Adrenal gland (tissue), 19 donors: ENCODE measurements at places on chromosomes 1 and 21. TPM values are rescaled to one million over a fixed set of nuclear protein-coding genes. Genes with fewer than 3 reads are reported as not detected.

Gene FAF1
- 53.9 TPM for total RNA-seq

DNA sequence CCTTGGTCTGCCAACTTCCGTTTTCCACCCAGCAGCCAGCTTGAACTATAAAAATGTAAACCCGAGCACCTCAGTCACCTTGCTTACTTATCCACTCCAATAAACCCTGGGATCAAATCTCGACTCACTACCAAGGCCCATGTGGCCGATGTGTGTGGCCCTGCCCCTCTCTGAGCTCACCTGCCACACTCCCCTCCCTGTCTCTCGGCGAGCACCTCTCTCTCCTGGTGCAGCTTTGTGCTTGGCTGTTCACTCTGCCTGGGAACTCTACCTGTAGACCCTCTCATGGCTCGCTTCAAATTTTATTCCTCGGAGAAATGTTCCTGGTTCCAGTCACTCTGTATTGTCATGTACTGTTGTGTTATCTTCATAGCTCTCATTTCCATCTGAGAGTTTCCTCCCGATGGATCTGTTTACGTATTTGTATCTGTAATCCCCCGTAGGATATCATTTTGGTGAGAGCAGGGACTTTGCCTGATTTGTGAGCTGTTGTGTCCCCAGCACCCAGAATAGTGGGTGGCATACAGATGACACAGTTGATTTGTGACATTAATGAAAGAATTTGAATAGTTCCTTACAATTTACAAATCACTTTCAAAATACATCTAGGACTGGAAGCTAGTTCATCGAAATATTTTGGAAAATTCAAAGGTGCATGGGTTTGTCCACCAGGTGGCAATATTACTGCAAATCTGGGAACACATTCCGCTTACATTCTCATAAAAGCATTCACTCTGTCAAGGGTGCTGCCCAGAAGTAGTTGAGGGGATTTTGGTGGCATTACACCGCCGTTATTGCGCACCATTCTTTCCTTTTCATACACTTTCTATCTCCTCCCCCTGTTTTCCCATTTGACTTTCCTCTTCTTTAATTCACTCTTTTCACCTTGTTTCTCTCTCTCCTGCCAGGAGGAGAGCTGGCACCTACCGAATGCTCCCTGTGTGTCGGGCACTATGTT lies 95.3 kb downstream of the ABCA4 start:
- DNase-seq = peak; percentile 67

- no peak for DNase-seq
Observed at GRCh38 chr1:186799689-186800054, 29.1 kb upstream of the PLA2G4A start.

- no peak for DNase-seq
Observed at GRCh38 chr1:171583591-171584201, 38.3 kb upstream of the MYOCOS start.

- no peak for DNase-seq
Observed at GRCh38 chr1:113701429-113701828, 57.9 kb downstream of the PHTF1 start.

DNA sequence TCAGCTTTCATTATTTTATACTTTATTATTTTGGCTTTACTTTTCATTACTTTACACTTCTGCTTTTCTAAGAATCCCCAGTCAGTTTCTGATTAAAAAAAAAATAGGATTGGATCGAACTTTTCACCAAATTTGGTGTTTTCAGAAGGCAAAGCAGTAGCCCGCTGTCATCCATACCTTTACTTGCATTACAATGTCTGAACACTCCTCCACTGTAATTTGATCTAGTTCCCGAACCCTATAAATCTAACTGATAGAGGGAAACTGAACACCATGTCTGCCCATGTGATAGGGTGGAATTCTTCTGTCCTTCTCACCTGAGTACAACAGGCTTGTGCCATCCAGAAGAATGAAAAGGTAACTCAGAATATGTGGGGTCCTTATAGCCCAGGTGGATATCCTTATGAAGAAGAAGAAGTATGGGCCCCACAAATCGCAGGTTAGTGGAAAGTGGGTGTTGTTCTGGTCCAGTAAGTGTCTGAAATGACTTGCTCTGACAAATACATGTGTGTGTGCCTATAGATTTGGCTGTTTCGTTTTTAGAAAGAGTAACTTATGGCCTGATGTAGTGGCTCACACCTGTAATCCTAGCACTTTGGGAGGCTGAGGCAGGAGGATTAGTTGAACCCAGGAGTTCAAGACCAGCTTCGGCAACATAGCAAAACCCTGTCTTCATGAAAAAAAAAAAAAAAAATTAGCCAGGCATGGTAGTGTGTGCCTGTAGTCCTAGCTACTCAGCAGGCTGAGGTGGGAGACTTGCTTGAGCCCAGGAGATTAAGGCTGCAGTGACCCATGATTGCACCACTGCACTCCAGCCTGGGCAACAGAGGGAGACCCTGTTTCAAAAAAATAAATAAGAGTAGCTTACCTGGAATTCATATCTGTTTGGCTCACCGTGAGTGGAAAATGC lies 26.6 kb upstream of the CDC14A start:
- DNase-seq = no peak

- DNase-seq = no peak
Observed at GRCh38 chr21:19141511-19141910, 737.9 kb upstream of the TMPRSS15 start.

GRCh38 chr1:37464443-37464842 lies 9.9 kb upstream of the ZC3H12A start:
- DNase-seq = no peak
